ENCODE measurements at places on chromosomes 7 and 10.

- DNase-seq: no peak
These were observed 140.6 kb upstream of the HPS1 start for GRCh38 chr10:98587156-98587837.

- DNase-seq: no peak
These were observed 1.3 kb upstream of the RET start for GRCh38 chr10:43075612-43076003.

DNA sequence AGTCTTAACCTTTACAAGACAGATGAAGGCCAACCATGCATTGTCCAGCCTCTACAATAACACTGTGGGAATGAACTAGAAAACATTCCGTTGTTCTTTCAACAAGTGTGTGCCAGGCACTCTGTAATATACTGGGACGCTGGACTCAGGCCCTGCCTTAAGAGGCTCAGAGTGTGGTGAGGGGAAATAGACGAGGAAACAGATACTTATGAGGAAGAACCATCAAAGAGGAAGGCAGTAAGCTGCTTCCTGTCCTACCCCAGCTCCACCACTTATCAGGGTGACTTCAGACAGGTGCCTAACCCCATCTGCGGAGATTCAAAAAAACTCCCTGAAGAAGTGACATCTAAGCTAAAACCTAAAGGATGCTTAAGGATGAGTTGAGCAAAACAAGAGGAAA is 8.9 kb upstream of the TRIM8 start:
- DNase-seq: peak; percentile 46

GRCh38 chr10:131963811-131964210 is 17.9 kb downstream of the BNIP3 start:
- no peak for DNase-seq

DNA sequence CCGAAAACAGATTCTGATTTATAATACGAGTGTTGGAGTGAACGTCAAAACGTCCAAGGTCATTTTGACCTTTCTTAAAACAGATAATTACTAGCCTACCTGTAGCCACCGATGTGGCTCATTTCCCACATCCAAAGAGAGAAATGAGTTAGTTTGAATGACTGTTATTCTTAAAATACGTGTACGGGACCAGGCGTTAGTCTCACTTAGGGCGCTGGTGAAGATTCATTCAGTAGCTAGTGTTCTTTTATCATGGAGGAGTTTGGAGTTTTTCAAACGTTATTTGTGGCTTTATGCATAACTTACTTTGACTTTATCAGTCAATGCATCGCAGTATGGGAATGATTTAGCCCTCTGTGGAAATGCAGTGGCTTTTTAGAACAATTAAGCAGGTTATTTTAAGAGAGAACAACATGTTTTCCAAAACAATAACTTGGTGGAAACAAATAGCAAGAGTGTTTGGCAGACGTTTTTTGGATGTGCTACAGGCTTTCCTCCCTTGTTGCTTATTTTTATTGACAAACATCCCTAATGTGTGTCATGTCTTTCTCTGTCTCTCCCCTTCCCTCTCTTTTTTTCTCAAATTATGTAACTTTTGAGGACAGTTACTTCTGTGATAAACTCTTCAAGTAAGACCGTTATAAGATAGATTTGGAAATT is 1.6 kb downstream of the BICC1 start:
- DNase-seq: no peak

- DNase-seq: no peak
These were observed 116.5 kb upstream of the SVIL start for GRCh38 chr10:29751240-29751639.

DNA sequence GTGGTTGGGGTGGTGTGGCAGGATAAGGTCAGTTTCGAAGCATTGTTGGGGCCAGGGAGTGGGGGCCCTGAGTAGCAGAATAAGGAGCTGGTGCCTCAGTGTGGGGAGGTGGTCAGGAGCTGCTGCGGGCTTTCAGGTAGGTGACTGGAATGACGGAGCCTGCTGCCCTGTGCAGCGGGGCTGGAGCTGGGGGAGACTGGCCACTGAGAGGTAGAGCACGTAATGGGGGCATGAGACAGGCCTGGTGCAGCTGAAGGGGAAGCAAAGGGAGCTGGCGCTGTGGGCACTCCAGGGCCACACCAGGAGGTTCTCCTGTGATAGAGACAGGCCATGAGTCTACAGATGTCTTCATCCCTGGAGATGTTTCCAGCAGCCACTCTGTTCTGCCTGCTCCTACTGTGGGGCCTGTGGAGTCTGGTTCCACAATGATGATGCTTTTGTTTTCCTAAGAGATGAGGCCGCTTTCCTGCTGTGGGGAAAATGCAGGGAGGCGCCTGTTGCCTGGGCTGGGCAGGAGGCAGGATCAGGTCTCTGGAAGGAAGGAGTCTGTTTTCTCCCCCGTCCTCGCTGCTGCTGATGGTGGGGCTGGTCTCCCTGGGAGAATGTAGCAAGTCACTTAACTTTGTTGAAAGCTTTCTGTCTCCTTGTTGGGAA is 31.1 kb downstream of the NUB1 start:
- no peak for DNase-seq

- no peak for DNase-seq
These were observed 149.6 kb downstream of the TCF7L2 start for GRCh38 chr10:113099431-113100183.

DNA sequence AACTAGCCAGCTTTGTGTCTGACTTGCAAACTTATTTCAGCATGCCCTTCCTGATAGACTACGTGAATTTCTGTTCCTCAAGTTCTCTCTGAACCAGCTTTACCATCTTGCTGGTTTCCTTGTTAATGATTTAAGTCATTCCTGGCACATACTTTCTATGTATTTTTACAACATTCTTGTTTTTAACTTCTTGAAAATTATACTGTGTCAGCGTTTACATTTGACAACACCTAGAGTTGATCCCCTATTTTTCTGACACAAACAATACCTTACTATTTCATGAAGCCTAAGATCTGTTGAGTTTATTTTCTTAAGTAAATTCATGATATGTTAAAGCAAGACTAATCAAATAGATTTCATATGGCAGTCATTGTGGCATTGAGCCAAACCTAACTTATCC is 686.3 kb downstream of the XPNPEP1 start:
- DNase-seq: no peak
